ENCODE measurements at places on chromosomes 7 and 10.

- no peak for DNase-seq
These were observed 2.3 kb downstream of the GLRX3 start for GRCh38 chr10:130138479-130138866.

DNA sequence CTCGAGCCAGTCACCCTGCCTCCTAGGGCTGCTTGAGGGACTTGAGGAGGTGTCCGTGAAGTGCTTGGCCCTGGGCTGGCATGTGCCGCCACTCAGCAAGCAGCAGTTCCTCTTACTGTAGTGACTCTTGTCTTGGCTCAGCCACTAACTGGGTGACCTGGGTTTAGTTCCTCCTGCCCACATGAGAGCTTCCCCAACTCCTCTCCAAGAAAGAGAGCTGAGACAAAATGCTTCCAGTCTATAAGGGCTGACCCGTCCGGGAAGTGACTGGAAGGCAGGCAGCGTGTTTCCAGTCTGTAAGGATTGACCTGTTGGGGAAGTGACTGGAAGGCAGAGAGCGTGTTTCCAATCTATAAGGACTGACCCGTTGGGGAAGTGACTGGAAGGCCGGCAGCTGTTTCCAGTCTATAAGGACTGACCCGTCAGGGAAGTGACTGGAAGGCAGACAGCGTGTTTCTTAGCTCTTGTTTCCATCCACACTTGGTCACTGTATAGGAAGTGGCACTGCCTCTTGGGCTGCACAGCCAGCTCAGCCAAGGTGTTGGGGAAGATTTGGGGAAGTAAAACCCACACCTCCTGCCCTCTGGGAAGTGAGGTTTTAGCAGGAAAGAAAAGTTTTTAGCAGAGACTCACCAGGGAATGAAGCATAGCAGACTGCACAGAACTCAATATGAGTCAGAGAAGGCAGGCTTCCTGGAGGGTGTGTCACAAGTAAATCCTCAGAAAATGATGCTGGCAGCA, 53.3 kb upstream of the PPIF start:
- peak; percentile 68 for DNase-seq

GRCh38 chr10:23096802-23097549, 1.6 kb downstream of the MSRB2 start:
- DNase-seq, result no peak

GRCh38 chr7:36967387-36967786, 243.1 kb upstream of the AOAH start:
- peak; percentile 75 for DNase-seq

- DNase-seq, result no peak
These were observed 1.8 kb upstream of the INTS1 start for GRCh38 chr7:1505731-1506550.

Data from globus pallidus (tissue), 1 donor.